Progenitor cell of endocrine pancreas (in vitro differentiated cells): ENCODE measurements at places on chromosomes 7 and 10.
A peak's percentile ranks its signal among the peaks of the same experiment; 100 is the strongest.

GRCh38 chr7:65796205-65796604 is 76.7 kb upstream of the VKORC1L1 start:
- DNase-seq: no peak

GRCh38 chr7:105954711-105955110 is 8.4 kb upstream of the CDHR3 start:
- DNase-seq: no peak

GRCh38 chr7:37816922-37817590 is 31.3 kb upstream of the NME8 start:
- DNase-seq: no peak

DNA sequence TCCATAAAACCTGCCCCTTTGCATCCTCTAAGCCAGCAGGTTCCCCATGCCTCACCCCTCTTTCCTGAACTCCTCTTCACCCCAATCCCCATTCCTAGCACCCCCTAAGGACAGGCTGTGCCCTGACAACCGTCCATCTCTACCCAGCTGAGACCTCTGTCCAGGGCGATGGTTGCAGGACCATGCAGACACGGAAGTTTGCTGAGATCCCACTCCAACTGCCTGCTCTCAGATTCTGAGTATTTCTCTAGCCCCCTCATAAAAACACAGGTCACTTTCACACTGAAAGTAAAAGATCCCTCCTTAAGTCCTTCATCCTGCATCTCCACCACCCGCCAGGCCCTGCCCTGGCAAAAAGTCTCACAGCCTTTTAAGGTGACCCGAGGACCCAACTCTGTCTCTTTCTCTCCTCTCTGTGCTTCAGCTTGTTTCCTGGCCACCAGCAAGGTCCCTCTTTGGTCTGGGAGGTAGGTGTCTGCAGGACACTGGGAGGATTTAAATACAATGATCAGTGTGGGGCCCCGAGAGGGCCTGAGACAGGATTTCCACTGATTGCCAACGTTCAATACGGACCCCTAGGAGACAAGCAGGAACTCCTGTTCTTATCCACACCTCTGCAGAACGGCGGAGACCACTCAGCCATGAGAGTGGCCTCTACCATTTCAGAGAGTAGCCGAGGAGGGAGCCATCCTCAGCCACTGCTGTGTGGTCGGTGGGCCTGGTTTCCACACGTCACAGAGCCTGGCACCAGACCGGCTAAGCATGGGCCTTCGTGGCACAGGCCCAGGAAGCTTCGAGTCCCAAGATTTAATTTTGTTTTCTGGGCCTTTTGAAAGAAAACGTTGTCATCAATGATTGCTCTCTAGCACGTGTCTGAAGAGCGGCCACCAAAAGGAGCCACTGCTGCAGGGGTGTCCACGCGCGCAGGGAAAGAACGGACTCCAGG is 27.9 kb downstream of the CALML3 start:
- no peak for DNase-seq

GRCh38 chr10:73909540-73910115 is 1.3 kb upstream of the PLAU start:
- DNase-seq: no peak

DNA sequence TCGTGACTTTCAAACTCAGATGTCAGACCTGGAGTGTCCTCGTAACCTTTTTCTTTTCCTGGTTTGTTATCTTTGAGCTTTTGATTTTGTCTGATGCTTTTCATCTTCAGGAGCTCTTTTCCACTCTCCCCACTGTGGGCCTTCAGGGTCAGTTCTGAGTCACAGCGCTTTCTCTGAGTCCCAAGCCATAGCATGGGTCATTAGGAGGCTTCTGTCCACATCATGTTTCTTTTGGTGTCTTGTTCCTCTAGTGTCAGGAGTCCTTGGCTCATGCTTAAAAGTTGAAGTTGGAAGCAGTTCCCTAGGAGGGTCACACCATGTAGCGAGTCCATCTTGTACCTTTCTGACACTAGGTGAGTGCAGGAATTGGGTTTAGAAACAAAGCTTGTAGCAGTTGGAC is 40.3 kb downstream of the DAGLB start:
- DNase-seq: no peak

DNA sequence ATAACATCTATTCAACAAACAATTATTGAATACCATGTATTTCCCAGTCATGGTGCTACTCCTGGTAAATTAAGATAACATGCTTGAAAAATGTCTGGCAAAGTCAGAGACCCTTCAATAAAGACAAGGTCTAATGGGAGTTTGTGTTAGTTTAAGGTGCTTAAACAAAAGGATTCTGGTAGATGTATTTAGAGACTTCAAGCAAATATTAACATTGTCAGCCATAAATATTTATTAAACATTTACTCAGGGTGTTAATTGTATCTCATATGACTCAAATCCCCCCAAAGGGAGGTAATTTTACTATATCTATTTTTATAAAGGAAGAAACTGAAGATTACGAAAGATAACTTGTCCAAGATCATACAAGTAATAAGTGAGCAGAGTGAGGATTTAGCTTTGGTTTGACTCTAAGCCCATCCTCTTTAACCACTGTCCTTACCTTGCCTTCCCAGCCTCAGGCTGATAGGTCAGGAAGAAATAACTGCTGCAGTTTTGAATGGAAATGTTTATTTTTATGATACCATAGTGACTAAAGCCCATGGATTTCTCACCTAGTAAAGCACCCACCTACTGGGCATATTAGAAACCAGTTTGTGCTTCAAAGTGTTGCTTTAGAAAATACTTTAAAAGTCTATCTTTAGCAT is 215.4 kb downstream of the COBL start:
- no peak for DNase-seq

- DNase-seq: peak; percentile 25
Measured at GRCh38 chr10:91163269-91163868, 57.1 kb upstream of the PCGF5 start.

GRCh38 chr10:32225976-32226375 is 121.0 kb downstream of the EPC1 start:
- no peak for DNase-seq

GRCh38 chr7:126426652-126427051 is 826.1 kb downstream of the GRM8 start:
- no peak for DNase-seq

GRCh38 chr7:69418869-69419670 is 179.2 kb upstream of the AUTS2 start:
- DNase-seq: no peak

GRCh38 chr10:89785095-89785494 is 83.7 kb downstream of the KIF20B start:
- no peak for DNase-seq

DNA sequence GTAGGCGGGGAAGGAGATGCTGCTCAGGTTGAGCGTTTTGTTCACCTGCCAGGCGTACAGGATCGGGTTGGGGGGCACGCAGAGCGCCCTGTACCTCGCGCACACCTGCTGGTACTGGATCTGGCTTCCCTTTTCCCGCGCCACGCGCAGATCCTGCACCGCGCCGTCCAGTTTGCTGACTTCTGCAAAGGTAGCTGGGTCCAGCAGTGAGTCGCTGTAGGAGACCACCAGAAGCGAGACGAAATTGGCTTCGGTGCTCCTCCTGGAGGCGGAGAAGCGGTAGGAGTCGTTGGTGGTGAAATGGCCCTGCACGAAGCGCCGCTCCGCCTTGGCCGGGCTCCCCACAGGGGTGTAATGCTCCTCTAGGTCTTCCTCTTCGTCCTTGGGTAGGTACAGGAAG is 90.7 kb upstream of the RAB18 start:
- no peak for DNase-seq

DNA sequence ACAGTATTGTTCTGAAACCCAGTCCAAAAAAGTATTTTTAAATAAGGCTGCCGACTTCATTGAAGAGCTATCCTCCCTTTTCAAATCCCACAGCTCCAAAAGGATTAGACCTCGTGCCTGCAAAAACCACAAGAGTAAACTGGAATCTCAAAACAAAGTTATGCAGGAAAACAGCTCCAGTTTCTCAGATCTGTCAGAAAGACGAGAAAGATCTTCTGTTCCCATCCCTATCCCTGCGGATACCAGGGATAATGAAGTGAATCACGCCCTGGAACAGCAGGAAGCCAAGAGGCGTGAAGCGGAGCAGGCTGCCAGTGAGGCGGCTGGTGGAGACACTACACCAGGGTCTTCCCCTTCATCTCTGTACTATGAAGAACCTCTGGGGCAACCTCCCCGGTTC is 12.6 kb downstream of the MYPN start:
- no peak for DNase-seq

- DNase-seq: no peak
Measured at GRCh38 chr7:151141311-151141854, 26.1 kb downstream of the GBX1 start.

GRCh38 chr7:116449950-116450349 is 49.6 kb upstream of the CAV2 start:
- DNase-seq: no peak

DNA sequence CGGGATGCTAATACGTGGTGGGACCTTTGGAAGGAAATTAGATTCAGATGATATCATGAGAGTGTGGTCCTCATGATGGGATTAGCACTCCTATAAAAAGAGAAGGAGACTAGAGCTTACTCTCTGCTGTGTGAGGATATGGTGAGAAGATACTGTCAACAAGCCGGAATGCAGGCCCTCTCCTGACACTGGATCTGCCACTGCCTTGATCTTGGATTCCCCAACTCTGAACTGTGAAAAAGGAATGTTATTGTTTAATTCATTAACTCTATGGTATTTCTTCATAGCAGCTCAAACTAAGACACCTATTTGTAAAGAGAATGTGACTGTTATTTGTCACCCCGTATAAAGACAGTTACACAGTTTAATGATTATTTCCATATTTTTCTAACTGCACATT is 1227.5 kb upstream of the C7orf33 start:
- DNase-seq: no peak

GRCh38 chr10:51876503-51876902 is 177.1 kb upstream of the CSTF2T start:
- DNase-seq: no peak

DNA sequence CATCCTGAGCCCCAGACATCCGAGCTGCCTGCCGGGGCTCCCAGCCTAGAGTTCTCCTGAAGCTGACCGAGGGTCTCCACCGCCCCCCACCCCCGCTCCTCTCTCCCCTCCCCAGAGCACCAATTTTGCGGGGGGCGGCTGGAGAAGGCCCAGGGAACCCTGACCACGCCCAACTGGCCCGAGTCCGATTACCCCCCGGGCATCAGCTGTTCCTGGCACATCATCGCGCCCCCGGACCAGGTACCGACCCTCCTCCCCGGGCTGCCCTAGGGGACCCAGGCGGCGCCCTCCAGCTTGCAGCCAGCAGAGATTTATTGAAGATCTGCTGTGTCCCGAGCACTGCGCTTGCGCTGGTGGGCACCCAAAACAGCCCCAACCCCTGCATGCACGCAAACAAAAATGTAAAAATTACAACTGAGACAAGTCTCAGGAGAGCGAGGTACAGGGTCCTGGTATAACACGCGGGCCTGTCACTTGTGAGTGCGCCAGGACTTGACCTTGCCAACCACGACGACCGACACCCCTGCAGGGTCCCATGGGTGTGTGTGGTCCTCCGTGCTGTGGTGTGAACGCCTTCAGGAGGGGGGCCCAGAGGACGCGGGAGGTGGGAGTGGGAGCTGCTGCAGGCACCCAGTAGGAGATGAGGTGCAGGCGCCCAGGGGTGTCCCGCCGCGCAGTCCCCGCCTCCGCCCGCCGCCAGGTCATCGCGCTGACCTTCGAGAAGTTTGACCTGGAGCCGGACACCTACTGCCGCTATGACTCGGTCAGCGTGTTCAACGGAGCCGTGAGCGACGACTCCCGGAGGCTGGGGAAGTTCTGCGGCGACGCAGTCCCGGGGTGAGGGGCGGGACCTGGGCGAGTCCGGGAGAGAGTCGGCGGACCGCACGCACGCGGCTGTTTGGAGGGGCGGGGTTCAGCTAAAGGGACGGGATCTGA is 3.1 kb downstream of the PCOLCE start:
- DNase-seq: no peak

GRCh38 chr7:80124526-80125264 is 9.9 kb upstream of the GNAI1 start:
- no peak for DNase-seq

- DNase-seq: no peak
Measured at GRCh38 chr10:132606031-132606491, 68.5 kb downstream of the INPP5A start.

- DNase-seq: no peak
Measured at GRCh38 chr10:115026746-115027140, 66.4 kb upstream of the ATRNL1 start.

- peak; percentile 57 for DNase-seq
Measured at GRCh38 chr10:58967551-58968388, 208.7 kb upstream of the PHYHIPL start.

- DNase-seq: no peak
Measured at GRCh38 chr7:28083164-28083997, 97.2 kb downstream of the JAZF1 start.

- no peak for DNase-seq
Measured at GRCh38 chr7:48085433-48085791, 3.7 kb upstream of the UPP1 start.

DNA sequence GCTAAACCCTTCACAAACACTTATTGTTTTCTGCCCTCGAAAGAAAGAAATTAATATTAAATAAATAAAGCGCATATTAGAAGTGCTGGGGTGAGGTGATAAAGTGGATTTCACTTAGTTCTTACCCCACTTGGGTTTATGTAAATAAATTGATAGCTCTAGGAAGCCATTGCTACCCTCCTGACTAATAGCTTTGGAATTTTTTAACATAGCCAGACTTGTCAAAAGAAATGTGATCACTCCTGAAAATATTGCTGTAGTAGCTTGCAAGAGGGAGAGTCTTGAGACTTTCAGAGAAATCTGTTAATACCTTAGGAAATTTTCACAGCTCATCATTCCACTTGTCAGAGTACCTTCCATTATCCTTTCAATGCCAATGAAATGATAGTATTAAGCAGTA is 7.6 kb downstream of the ARL5B start:
- DNase-seq: no peak

GRCh38 chr7:134071355-134072331 is 55.5 kb upstream of the LRGUK start:
- DNase-seq: no peak
